Fibroblast of mammary gland (primary cell): ENCODE measurements at places on chromosomes 13 and 19.

DNA sequence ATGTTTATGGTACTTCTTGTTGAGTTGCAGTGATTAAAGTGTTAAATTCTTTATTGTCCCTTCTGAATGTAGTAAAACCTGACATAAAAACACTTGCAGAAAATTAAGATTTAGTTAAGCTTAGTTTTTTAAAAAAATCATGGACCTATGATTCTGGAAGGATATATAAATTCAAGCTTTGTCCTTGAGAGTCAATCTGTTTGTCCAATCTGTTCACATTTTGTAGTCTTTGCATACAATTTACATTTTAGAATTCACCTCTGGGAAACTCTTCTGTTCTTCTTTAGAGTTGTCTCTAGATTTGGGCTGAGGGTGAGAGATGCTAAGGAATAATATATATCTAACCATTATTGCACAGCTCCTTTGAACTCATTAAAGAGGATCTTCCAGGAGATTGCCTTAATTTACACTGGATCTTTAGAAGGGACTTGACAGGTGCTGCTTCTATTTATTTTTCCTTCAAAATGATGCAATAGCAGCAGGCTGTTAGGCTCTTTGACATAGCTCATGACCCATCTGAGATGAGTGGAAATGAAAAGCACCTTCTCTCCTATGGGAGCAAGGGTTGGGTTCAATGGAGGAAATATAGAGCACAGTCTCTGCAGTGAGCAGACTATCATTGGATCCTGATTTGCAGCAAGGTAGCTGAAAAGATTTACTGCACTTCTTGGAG is 433.9 kb downstream of the GPC6 start:
- no peak for DNase-seq

DNA sequence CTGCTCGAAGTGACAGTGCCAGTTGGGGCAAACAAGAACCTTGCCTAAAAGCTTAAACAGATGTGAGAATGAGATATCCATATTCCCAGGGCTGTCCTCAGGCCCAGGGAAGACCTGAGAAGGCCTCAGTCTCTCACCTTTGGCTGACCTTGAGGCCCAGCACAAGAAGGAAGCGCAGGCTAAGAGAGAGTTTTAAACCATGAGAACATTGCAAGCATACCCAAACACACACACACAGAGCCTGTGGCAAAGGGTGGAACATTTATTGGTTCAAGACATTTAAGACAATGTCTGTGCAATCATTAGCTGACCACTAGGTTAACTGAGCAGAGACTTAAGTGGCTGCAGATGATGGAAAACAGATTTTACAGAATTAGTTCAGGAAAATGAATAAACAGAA is 248.2 kb downstream of the NBEA start:
- DNase-seq, result peak; percentile 30

GRCh38 chr13:97122381-97122996 is 99.6 kb upstream of the MBNL2 start:
- peak; percentile 76 for DNase-seq

GRCh38 chr19:41552558-41552957 is 23.4 kb upstream of the CEACAM21 start:
- DNase-seq, result no peak

DNA sequence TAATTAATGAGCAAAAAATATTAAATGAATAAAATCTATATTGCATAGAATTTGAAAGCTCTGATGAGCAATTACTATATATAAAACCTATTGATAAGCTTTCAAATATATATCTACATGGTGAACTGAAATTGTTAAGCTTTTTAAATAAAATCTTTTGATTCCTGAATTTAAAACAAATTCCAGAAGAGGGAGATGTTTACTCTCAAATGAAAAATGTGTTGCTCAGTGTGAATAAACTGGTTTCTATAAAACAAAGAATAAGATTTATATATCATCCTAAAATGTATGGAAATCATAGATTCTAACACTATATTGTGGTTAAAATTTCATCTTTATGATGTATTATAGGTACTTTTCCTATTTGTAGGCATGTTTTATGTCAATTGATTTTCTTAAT is 171.5 kb upstream of the SLITRK6 start:
- DNase-seq, result peak; percentile 2

DNA sequence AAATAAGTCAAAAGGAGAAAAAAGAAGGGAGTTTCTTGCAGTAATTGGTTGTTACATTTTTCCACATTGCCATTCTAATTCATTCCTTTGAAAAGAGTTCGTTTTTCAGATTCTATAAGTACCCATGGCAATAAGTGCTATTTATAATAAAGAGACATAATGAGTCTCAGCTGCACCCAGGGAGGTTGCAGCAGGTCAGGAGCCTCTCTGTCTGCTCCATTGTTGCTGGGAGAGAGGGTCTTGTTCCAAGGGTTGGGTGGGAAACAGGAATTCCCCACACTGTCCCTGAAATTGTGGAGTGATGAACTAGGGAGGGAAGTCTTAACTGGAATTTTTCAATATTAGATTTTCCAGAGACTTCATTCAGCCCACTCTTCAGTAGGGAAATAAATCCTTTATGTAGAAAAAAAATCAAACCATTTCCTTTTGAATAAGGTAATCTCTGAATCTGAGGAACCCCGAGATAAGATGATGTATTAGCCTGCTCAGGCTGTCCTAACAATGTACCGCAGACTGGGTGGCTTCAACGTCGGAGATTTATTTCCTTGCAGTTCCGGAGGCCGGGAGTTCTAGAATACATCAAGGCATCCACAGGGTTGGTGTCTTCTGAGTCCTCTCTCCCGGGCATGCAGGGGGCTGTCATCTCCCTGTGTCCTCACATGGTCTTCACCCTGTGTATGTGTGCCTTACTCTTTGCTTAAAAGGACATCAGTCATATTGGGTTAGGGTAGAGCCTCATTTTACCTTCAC is 342.7 kb upstream of the TMTC4 start:
- DNase-seq, result no peak

DNA sequence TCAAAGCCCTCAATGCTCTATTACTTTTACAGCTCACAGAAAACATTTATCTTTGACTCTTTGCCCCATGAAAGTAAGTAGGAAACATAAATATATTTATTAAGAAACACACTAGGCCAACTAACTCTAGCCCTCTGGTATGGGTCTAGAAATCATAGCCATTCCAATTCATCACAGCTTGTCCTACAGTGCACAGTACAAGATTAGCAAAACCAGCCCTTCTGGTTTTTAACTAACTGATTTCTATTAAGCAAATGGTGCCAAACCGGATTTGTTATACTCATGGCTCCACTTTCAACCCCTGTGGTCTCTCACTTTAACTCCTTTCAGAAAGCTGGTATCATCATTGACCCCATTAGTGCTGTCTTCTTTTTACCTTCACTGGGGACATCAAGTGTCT is 5.6 kb upstream of the LRRC63 start:
- no peak for DNase-seq

GRCh38 chr19:13882836-13883235 is 5.9 kb downstream of the NANOS3 start:
- no peak for DNase-seq

- no peak for DNase-seq
Observed at GRCh38 chr13:29319451-29319850, 276.0 kb downstream of the SLC7A1 start.

DNA sequence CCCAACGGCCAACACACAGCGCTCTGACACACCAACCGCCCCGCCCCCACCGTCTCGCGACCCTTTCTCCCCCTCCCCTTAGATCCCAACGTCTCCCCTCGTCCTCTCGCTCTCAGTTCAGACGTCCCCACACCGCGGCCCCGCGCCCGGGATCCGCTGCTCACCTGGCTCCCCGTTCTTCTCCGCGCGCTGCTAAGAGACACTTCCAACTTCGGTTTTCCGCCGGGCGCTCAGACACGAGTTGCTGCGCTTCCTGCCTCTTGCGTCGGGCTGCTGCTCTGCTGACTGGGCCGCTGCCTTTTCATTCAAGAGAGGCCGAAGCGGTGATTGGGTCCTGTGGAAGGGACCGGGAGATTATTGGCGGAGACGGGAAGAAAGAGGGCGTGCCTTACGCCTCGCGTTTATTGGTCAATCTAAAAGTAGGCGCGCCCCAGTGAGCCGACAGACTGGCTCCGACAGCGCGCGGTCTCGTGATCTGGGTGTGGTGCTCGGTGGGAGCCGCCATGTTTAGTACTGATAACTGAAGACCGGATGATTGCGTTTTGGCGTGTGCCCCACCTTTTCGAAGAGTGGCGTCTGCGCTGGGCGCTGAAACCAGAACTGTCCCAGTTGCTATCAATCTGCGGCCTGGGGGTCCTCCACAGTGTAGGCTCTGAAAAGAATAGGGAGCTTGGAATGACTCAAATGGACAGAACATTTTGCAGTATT is at the start of gene DDX39A:
Gene DDX39A, minus strand, starts transcription at position 236 of the 708 bp plus-strand sequence. CDS start 6,121 bp downstream, outside the sequence.
- peak; percentile 99 for DNase-seq

- DNase-seq, result no peak
Observed at GRCh38 chr19:37829526-37829925, 50.1 kb upstream of the ZNF573 start.

DNA sequence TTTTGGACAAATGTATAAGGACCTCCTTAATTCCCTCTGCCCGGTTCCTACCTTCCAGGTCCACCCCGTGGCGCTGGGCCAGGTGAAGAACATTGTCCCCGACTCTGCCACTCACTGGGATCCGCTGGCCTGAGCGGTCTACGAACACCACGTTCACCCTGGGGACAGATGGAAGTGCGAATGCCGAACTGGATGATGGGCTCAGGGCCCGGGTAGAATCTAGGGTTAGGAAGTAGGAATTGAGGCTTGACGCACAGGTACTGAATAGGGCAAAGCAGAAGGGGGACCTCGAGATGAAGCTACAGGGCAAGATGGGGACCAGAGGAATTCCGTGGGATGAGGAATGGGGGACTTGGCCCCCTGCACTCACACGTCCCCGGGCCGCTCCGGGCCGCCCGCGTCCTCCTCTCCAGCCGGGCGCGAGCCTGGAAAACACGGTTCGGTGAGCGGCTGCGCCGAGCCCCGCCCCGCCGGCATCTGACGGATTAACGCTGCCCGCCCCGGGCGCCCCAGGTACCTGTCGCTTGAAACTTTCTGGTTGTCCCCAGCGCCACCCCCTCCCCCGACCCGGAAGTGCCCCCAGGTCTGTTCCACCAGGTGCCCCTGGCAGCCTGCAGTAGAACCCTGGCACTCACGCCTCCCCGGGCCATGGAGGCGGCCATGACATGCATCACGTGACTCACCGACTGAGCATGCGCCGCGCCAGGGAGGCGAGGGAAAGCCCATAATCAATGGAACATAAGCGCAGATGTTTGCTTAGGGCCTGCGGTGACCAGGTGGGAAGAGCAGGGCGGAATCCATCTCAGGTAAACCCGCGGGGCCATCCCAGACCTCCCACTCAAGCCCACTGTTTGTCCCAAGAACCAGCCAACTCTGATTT is at the start of gene FDX2:
Gene FDX2, minus strand, starts transcription at position 681 of the 880 bp plus-strand sequence. Its CDS starts 19 bp downstream, at position 662.
- peak; percentile 72 for DNase-seq

GRCh38 chr19:16420336-16420676 is 51.5 kb downstream of the EPS15L1 start:
- no peak for DNase-seq

DNA sequence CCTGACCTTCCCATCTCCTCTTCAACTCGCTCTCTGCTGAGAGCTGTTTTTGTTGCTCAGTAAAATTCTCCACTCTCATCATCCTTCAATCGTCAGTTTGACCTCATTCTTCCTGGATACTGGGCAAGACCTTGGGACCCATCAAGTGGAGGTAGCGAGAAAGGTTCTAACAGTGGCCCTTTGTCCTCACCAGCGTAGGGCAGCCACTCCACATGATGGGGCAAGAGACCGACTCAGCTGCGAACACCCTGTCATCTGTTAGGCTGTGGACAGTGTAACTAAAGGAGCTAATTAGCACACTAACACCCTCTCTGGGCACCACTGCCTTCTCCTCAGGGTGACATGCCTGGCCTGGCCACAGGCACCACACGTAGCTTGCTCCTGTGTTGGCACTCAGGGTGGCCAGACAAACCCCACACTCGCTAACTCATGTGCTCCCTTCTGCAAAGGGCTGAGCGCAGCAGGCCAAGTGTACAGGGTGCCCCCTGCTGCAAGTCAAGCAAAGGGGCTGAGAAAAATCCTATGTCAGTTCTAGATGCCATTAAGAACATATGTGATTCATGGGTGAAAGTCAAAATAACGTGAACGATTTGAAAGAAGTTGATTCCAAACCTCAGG is 1216.0 kb downstream of the SLITRK5 start:
- DNase-seq, result no peak

DNA sequence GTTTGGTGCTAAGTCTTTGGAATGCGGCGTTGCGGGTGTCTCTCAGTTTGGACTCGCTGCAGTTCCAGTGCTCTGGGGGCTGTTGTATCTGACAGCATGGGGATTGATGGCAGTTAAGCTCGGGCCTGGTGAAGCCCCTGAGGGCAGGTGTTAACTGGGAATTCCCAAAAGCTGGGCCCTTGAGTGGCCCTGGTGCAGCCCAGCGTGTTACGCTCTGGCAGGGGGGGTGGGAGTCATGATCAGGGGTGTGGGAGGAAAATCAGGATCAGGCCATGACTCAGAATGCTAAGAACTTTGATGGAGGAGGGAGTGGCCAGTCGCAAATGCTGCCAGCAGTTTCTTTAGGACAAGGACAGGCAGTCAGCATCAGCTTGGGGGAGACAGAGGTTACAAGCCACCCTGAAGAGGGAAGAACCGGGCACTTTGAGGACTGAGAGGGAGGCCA is 19.6 kb downstream of the AP2A1 start:
- DNase-seq, result peak; percentile 83

- DNase-seq, result no peak
Observed at GRCh38 chr19:2382530-2383222, 22.6 kb downstream of the TMPRSS9 start.

- peak; percentile 57 for DNase-seq
Observed at GRCh38 chr19:49983645-49984229, 22.8 kb upstream of the SIGLEC11 start.

GRCh38 chr19:50912727-50913716 is 1.8 kb upstream of the KLK4 start:
- no peak for DNase-seq

DNA sequence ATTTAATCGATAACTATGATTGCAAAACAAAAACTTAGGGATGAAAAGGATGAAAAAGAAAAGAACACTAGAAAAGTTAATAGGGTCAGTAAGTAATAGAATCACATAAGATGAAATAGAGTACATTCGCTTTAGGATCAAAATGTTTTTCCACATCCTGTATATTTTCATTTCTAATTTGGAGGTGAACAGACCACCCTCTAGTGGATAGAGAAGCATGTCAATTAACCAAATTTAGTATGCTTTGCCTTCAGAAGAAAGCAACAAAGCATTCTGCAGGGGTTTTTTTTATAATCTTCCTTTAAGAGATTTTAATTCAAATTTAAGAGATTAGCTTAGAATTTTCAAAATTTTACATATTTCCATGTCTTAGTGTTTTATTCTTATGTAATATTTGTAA is 611.0 kb upstream of the SGCG start:
- DNase-seq, result no peak

- DNase-seq, result no peak
Observed at GRCh38 chr19:35438096-35438495, 10.0 kb upstream of the FFAR2 start.

DNA sequence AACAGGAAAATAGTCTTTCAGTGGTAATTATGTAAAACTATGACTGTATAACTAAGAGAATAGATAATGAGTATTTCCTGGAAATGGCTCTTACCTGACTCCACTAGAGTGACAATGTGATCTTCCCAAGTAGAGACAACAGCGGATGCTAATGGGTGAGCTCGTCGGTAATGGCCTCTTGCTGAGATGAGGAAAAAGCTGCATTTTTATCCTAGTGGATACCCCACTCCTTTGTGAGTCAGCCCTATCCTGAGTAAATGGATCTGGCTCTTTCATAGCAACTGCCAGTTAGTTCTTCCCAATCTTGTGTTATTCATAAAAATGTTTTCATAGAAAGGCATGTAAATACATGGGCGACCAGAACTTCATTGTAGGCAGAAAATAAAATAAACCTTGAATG is 299.5 kb downstream of the NALCN start:
- no peak for DNase-seq
